ENCODE measurements at places on chromosomes 1 and 21.

- DNase-seq, result no peak
Measured at GRCh38 chr1:232404227-232404626, 225.7 kb downstream of the SIPA1L2 start.

DNA sequence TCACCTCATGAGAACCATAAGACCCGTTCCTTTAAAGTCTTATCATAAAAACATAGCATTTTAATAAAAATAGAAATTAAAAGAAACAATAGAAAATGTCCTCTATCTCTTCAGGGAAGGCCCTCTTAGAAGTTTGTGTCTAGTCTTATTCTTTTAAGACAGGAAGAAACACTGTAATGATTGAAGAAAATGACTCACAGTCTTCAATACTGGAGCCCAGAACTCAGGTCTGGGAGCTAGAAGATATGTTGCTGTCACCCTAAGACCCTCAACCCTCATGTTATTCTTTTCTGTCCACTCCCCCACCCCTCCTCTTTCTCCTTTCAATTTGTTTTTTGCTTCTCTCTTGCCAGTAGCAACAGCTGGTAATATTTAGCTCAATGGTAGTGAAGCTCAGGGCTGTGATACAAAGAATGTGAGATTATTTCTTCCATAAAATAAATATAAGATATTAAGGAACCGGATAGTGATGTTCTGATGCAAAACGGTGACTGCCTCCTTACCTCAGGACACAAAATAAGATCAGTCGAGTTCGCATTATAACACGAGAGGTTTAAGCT is 12.0 kb downstream of the DUSP10 start:
- no peak for DNase-seq

DNA sequence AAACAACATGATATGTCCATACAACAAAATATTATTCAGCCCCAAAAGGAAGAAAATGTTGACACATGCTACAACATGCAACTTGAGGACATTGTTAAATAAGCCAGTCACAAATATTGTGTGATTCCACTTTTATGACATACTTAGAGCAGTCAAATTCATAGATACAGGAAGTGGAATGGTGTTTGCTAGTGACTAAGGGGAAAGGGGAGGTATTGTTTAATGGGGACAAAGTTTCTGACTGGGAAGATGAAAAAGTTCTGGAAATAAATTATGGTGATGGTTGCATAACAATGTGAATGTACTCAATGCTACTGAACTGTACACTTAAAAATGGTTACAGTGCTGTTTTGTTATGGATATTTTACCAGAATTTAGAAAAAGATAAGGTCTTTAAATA is 77.7 kb downstream of the RHOU start:
- no peak for DNase-seq

GRCh38 chr1:26145960-26146294 is 13.0 kb upstream of the FAM110D start:
- DNase-seq, result no peak

DNA sequence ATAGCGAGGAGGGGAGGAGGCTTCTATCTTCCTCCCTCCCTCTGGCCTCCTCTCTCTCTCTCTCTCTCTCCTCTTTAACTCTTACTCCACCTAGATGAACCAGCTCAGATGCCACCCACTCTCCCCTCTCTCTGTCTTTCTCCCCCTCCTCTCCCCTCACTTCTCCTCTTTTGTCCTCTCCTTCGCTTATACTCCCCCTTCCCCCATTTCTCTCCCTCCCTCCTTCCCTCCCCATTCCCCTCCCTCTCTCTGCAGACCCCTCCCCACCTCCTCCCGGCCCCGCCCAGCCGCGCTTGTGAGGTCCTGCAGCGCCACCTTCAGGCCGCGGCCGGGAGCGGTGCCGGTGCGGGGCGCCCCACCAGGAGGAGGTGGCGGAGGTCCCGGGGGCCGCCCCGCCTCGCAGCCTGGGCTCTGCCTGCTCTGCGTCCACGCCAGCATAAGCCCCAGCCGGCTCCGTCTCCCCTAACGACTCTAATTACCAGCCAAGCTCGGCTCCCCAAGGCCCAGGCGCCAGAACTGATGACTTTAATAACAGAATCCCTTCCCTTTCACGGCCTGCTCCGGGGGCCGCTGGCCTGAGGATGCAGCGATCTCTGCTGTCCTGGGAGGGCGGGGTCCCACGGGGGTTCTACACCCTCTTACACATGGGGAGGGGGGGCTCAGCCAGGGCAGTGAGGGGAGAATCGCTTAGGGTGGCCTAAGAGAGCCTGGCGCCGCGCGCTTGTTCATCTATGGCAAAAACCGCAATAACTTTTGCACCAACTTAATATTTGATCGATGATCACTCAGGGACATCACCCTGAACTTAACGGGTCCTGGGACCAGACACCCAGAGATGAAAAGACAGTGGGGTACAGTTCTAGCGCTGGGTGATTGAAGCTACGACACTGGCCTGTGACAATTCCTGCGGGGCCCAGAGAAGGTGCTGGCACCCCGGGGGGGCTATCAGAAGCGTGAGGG is 637.3 kb downstream of the MATN1 start:
- DNase-seq, result peak; percentile 17

DNA sequence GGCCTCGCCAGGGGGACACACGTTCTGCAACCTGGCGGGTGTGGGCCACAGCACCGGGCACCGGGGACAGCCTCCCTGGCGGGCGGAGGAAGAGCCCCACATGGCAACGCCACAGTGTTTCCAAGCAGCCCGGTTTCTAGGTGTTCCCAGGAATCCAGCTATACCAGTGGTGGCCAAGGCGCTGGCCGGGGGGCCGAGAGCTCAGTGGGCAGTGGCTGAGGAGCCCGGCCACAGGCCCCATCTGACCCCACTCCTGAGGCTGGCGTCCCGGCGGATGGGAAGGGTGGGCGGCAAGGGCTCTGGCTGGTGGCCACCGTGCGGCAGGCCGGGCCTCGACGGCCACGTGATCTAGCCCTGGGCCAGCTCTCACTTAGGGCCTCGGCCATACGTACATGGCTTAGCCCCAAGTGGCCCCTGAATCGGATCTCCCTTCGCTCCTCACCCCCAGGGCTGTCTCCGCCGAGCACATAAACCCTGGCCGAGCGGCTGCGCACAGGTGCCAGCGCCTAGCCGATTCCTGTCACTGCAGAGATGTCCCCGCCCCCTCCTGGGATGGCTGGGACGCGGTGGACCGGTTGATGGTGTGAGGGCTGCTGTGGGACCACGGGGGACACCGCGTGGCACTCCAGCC is 68.7 kb downstream of the MORN1 start:
- no peak for DNase-seq

GRCh38 chr1:234507626-234508387 is 28.8 kb upstream of the TARBP1 start:
- DNase-seq, result no peak

- DNase-seq, result no peak
Measured at GRCh38 chr1:228147151-228147693, 2.5 kb upstream of the GJC2 start.

DNA sequence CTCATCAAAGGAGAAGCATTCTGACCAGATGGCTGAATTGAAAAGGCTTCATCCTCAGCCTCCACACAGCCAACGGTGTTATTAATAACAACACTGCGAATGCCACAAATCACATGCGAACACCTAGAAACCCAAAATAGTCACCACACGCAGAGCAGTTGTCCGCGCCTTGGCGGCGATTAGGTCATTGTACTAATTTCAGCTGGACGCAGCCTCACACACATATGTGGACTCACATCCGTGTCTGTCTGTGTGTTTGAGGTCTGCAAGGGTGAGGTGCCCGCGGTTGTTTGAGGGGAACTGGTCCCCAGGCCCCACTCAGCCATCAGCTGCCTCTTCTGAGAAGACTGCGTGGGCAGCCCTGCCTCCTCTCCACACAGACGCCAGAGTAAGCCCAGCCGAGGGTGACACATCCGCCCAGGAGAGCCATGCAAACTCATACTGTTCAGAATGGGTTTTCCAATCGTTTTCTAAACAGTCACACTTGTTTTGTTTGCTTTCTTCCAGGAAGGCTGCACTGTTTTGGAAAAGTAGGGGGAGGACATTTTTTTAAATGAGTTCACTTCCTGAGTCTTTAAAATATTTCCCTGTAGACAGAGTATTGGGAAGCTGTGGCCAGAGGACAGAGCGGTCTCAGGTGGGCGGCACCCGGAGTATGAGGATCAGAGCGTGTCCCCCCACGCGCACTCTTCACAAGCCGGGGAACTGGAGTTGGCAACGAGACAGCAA is 53.4 kb downstream of the TOMM20 start:
- peak; percentile 60 for DNase-seq

DNA sequence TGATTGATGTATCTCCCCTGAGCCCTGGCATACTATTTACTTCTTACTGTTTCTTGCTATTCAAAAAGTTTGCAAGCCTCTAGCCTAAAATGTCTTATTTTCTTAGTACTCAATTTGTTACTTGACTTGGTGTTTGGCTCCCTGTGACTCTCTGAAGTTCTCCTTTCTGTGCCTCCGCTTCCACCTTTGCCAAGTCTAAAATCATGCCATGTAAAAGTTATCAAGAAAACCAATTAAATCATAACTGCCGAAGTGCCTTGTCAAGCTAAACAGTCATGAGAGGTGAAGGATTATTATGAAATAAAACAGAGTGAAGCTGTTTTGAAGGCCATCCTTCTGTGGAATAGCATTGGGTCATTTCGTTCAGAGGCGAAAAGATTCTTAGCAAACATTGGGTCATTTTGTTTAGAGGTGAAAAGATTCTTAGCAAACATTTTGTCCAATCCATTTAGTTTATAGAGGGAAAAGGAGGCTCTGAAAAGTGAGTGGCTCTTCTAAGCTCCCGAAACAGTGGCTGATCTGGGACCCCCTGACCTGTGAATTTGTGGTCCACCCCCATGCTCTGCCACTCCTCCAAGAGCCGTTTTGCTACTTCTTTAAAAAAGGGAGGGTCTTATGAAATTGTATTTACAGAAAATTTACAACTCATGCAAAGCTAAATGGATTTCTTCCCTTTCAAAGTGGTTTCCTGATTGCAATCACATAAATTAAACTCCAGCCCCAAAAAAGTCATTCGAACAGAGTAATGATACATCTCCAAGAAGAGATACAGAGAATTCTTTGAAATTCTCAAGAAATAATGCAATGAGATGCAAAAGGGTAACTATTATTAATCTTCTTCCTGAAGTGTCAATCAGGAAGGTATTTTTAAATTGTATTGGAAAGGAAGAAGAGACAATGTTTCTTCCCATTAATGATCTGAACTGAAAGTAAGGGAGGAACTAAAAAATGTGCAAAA is 141.4 kb downstream of the RUNX1 start:
- no peak for DNase-seq

GRCh38 chr21:42190486-42190863 is 28.5 kb upstream of the ABCG1 start:
- no peak for DNase-seq

GRCh38 chr1:36871146-36871971 is 163.0 kb downstream of the GRIK3 start:
- DNase-seq, result no peak

DNA sequence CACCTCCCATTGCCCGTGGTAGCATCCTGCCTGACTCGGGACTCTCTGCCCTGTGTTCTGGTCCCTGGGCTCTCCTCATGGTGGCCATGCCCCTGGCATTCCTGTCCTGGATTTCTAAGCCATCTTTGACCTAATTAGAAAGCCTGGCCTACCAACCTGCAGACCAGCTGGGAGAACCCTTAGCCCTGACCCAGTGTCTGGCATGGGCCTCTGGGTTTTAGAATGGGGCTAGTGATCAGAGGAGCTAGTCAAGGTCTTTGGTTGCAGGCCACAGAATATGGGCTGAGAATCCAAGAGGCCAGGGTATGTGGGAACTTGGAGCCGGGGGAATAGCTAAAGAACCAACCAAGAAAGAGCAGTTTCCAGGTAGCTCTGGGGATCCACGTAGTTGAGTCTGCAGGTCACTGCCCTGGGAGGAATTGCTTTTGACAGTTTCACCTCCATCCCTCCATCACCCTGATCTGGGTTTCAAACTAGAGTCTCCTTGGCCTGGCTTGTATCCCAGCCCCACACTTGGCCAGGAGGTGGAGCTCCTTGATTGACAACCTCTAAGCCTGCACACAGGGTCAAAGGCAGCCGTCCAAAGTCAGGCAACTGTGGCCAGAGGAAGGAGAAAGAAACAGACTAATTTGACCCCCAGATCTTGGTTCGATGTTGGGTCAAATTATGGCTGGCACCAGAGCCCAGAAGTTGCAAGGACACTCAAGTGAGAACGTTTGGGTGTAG is 54.7 kb upstream of the ABCG1 start:
- peak; percentile 75 for DNase-seq

All from CD4-positive, alpha-beta T cell treated with Interleukin-17A for 4 hours (primary cell).